ENCODE measurements at places on chromosomes 12 and 14. TPM values are rescaled to one million over a fixed set of nuclear protein-coding genes. Genes with fewer than 3 reads are reported as not detected.
A peak's percentile ranks its signal among the peaks of the same experiment; 100 is the strongest.

DNA sequence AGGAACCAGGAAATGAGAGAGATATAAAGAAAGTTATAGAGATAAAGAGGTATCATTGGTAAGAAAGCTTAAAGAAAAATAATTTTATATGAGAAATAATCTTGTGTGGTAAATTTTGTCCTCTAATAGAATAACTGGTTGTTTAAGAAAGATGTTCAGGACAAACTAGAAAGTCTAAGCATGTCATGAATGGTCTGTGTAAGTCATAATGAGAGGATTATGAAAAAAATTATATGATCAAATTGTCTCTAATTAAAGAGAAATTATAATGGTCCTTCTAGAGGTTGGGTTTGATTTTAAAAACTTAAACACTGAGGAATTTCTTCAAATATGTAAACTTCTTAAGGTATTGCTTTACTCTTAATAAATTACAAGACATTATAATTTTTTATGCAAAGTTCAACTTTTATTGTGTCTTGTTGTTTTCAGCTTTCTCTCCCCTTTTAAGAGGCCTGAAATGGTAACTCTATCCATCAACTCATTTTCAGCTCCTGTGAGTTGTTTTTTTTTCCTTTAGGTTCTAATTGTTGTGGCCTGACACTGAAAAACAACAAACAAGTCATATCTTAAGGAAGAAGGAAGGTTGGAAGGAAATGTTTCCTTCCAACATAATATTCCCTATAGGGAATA lies 88.2 kb upstream of the CNOT2 start:
- DNase-seq: peak; percentile 2

- DNase-seq: peak; percentile 28
Measured at GRCh38 chr12:30985814-30986452, 59.4 kb downstream of the TSPAN11 start.

DNA sequence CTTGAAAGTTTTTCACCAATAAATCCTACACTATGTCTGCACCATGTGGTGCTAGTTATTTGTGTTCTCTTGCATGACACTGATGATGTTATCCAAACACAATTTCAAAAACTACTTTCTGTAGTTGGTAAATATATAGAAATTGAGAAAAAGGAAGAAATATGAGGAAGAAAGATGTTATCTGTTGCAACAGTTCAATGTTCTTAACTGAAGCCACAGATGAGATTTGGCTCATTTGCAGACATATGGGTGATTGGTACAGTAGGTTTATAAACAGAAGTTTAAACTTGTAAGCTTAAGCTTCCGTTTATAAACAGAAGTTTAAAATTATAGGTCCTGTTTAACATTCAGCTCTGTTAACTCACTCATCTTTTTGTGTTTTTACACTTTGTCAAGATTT lies at the start of gene CLEC12A:
Gene CLEC12A, plus strand, starts transcription at position 229 of the 400 bp plus-strand sequence. CDS start 188 bp downstream, outside the sequence.
- no peak for DNase-seq

- DNase-seq: peak; percentile 36
Measured at GRCh38 chr12:93011100-93011499, 82.0 kb upstream of the EEA1 start.

DNA sequence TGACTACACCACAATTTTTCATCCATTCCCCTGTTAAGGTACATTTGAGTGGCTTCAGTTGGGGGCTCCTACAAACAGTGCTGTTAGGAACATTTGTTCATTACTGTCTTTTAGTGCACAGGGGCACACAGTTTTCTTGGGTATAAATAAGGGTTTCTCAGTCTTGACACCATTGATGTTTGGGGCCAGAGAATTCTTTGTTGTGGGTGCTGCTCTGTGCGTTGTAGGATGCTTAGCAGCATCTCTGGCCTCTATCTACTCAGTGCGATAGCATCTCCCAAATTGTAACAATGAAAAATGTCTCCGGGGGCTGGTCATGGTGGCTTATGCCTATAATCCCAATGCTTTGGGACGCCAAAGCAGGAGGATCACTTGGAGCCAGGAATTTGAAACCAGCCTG lies 153.0 kb upstream of the MYL2 start:
- no peak for DNase-seq

GRCh38 chr12:89576572-89577220 lies 50.8 kb upstream of the POC1B start:
- no peak for DNase-seq

The LTBP2 gene
- total RNA-seq: 42.4 TPM

The CCDC38 gene
- not detected for total RNA-seq

The SLC5A8 gene
- total RNA-seq: not detected

Data from renal cortical epithelial cell (primary cell).